ENCODE measurements at places on chromosomes 7 and 10. TPM values are rescaled to one million over a fixed set of nuclear protein-coding genes. Genes with fewer than 3 reads are reported as not detected.

Gene CYP26C1
- 0.07 TPM for total RNA-seq

Gene GIMAP4
- total RNA-seq = 0.49 TPM

Gene TACC2
- 38.6 TPM for total RNA-seq

Gene VIPR2
- 0.10 TPM for total RNA-seq

Gene KEL
- total RNA-seq = 0.91 TPM

Gene BAMBI
- 6.2 TPM for total RNA-seq

Gene DGKB
- total RNA-seq = 0.05 TPM

Gene ALDH18A1
- 87.6 TPM for total RNA-seq

Gene ZNF394
- 22.1 TPM for total RNA-seq

Gene GIMAP8
- 0.15 TPM for total RNA-seq

Gene PRR15
- 2.9 TPM for total RNA-seq

Gene CALHM1
- not detected for total RNA-seq

Gene TMEM178B
- total RNA-seq = 0.02 TPM

Gene OLAH
- total RNA-seq = not detected

Gene INSYN2A
- not detected for total RNA-seq

Gene COL13A1
- 5.9 TPM for total RNA-seq

Gene NPSR1
- not detected for total RNA-seq

Gene OPALIN
- total RNA-seq = not detected

Gene WEE2
- not detected for total RNA-seq

Gene VCL
- total RNA-seq = 106 TPM

Gene NUDT13
- total RNA-seq = 1.2 TPM

Gene OR13A1
- total RNA-seq = not detected

Gene CALML5
- total RNA-seq = not detected

Gene GALNT17
- total RNA-seq = not detected

Measured in HCT116 (cell line).